ENCODE measurements at places on chromosomes 1 and 21.

- no peak for DNase-seq
Observed at GRCh38 chr1:57910782-57911181, 486.9 kb upstream of the DAB1 start.

DNA sequence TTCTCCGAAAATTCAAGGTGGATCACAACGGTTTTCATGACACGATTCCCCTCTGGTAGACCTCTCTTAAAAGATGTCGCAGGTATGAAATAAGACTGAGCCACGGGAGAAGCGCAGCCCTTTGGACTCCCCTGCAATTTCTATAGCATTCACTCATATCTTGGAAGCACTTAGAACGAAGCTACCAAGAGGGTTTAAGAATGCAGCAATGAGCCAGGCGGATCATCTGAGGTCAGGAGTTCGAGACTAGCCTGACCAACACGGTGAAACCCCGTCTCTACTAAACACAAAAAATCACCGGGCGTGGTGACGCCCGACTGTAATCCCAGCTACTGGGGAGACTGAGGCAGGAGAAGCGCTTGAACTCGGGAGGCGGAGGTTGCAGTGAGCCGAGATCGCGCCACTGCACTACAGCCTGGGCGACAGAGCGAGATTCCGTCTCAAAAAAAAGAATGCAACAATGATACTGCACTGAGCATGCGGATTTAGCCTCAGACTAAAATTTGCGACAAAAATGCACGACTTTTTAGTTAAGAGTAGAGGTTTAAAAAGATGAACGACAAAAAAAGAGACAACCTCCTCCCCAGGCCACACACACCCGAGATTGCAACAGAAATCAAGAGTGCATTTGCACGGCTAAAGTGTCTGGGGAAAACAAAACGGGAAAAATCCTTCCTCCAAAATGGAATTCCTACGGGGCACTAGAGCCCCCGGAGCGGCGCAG lies 743 bp downstream of the TOMM20 start:
- no peak for DNase-seq

- no peak for DNase-seq
Observed at GRCh38 chr1:201164645-201165044, 10.4 kb upstream of the TMEM9 start.

GRCh38 chr1:9145021-9145668 lies 16.2 kb upstream of the GPR157 start:
- DNase-seq = no peak

GRCh38 chr1:53331446-53332185 lies 3.7 kb upstream of the LRP8 start:
- DNase-seq = no peak

GRCh38 chr1:59544615-59545293 lies 247.9 kb downstream of the FGGY start:
- DNase-seq = no peak

GRCh38 chr1:77534456-77534855 lies 148.0 kb downstream of the ZZZ3 start:
- no peak for DNase-seq

DNA sequence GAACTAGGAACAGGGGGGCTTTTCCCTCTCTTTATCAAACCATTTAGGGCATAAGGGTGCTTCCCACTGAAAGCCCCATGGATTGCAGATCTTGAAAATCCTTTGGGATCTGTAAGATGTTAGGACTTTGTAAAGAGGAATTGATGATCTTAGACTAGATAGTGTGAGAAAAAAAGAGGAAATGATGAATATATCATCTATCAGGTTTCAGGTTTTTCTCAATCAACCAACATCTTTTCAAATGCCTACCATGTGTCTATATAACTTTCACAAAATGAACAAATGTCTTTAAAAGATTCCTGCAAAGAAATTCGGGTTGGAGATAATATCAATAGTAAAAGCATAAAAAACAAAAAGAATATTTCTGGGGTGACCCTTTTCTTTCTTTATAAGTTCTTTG lies 50.1 kb downstream of the KCNC4 start:
- DNase-seq = no peak

DNA sequence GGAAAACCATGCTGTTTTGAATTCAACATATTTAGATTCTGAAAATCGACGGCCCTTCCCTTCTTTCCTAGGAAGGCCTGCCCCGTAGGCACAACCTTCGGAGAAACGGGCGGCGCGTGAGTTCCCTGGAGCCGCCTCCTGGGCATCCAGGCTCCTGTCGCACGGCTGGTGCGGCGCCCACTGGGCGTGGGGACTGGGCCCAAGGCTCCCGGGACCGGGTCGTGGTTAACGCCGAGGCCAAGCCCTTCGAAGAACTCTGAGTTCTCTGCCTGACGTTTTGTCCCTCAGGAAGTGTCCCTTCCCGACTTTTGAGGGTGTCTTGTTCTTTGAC lies 19.2 kb upstream of the TBX15 start:
- no peak for DNase-seq

DNA sequence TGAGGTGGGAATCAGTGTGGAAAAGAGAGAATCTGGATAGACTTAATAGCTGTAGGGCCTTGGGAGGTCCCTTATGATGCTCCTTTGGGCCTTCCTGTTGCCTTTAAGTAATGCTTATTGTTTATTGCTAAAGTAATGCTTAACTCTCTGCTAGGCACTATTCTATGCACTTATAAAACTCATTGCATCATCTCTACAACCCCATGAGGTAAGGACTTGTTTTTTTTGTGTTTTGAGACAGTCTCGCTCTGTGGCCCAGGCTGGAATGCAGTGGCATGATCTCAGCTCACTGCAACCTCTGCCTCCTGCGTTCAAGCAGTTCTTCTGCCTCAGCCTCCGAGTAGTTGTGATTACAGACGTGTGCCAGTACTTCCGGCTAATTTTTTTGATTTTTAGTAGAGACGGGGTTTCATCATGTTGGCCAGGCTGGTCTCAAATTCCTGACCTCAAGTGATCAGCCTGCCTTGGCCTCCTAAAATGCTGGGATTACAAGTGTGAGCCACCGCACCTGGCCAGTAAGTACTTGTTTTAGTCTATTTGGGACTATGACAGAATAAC lies 22.3 kb downstream of the NECAP2 start:
- no peak for DNase-seq

DNA sequence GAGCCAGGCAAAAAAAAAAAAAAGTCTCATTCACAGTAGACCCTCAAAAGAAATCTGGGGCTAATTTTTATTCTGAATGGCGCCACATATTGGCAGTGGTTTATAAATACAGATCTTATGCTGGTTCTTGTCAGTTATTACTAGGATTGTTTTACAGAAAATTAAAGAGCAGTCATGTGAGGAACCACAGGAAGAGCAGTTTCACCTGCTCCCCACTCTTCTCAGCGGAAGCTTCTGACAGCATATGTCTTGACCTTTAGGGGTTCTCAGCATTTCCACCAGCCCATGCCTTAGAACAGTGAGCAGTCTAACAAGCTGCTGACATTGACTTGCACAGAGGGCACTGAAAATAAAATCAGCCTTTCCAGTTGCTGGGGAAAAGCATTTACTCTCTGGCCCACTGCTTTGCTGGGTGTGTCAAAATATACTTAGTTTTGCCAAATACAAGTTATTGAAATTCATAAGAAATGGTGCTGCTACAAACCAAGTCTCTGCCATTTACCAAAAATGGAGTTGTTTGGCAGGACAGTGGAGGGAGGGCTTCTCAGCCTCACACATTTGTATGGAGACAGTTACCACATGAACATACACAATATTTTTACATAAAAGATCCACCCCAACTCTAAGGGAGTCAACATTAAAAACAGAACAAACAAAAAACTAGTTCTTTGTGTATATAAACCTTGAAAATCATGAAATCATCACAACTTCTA lies 144.2 kb downstream of the SYT2 start:
- no peak for DNase-seq

- DNase-seq = no peak
Observed at GRCh38 chr1:153777648-153778047, 2.4 kb downstream of the SLC27A3 start.

GRCh38 chr21:39182016-39182415 lies 1.2 kb downstream of the PSMG1 start:
- no peak for DNase-seq

- no peak for DNase-seq
Observed at GRCh38 chr1:13893409-13893821, 193.4 kb downstream of the PRDM2 start.

- no peak for DNase-seq
Observed at GRCh38 chr1:4048076-4048475, 148.0 kb upstream of the C1orf174 start.
